ENCODE measurements at places on chromosomes 2 and 18. TPM values are rescaled to one million over a fixed set of nuclear protein-coding genes. Genes with fewer than 3 reads are reported as not detected.

DNA sequence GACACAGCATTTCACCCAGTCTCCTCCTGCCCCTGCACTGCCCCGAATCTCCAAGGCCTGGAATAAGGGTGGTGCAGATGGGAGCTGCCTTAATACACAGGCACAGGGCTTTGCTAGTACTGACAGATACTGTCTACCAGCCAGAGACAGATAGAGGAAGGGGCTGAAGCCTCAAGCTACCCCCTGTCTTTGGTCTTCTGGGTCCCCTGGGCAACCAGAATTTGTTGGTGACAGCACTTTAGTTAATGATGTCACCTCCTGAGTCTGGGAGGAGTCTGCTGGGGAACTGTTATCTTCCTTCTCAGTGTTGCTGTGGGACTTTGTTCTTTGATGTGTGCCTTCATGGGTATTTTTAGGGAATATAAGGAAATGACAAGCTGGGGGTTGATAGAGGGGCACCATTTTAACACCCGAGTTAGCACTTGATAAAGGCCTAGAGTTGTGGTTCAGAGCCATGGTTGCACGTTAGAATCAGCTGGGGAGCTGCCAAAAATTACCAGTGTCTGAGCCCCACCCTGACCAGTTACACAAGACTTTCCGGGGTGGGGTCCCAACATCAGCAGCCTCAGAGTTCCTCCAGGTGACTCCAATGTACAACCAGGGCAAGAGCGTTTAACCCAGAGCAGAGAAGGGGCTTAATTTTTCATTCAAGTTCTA lies 136.8 kb downstream of the SMAD7 start:
- H3K36me3 ChIP-seq, result peaks cover 18% of the 10 kb centered on the region
- peak; percentile 79 for DNase-seq
- H3K27ac ChIP-seq, result peak overlapping the region; percentile 44

DNA sequence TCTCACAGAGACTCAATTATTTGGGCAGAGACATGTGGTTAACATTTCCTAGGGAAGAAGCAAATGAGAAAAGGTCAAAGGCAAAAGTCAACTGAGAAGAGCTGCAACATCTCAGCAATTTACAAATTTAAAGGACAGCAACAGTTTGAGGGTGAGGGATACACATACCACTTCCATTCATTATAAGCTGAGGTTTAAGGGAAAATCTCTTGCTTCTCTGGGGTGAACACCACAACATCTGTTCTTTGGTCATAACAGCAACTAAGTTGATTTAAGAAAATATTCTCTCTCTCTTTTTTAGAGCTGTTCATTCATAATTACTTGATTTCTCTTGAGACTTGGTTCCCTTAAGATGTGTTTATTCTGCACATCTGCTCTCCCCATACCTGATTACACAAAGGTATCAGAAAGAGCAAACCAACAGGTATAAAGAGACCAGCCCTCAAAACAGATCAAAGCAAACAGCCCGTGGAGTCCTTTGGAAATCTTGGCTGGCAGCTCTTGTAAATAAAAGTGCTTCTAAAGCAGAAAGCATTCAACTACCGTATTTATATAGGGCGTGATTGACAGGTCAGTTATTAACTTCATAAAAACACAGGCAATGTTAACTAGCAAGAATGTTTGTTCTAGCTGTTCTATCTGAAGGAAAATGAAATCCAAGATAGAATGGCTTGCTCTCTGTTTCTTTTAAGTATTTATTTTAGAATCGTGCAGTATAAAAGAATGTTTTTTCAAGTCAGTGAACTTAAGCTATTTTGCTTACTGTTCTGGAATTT lies 132.8 kb downstream of the THADA start:
- H3K4me1 ChIP-seq, result peaks cover 57% of the 10 kb centered on the region
- H3K36me3 ChIP-seq, result peaks cover 5% of the 10 kb centered on the region
- no peak overlapping the region for H3K4me3 ChIP-seq
- no peaks in the 10 kb centered on the region for H3K27me3 ChIP-seq

DNA sequence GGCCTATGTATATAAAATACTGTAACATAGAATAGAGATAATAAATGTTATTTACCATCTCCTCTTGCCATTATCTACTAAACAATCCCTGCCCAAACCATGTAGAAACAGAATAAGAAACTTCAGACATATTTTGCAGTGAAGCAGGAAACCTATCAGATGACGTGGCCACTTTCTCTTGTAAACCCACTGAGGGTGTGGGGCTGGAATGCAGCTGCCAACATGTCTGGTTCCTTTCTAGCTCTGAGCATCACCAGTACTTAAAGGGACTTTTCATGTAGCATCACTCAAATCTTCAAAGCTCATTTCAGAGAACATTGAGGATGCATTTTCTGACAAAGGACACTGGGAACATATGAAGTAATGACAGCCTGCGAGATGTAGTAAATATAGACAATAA lies 251.8 kb downstream of the LPIN1 start:
- peak overlapping the region; percentile 12 for H3K27ac ChIP-seq
- H3K4me1 ChIP-seq, result peaks cover 14% of the 10 kb centered on the region
- H3K4me3 ChIP-seq, result no peak overlapping the region
- H3K36me3 ChIP-seq, result no peaks in the 10 kb centered on the region

The MARCO gene
- 2.4 TPM for total RNA-seq

The IL1R1 gene
- total RNA-seq, result 5.2 TPM

Data from MCF 10A (cell line).